ENCODE measurements at places on chromosomes 2 and 18.

DNA sequence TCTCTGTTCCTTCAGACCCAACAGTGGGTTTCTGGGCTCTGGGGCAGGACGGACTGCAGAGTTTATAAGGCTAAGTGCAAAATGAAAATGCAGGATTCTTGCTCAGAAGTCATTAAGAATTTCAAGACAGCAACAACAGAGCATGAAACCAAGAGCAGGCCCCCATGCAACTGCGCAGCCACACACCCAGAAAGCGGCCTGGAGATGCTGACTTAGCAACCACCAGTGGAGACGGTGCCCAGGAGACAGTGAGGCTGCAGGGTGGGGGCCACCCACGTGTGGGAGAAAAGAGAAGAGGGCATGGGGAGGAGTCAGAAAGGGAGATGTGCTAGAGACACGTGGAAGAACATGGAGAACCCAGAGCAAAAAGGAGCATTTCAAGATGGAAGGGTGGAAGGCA lies 66.5 kb downstream of the GALNT14 start:
- H3K4me1 ChIP-seq, result no peaks in the 10 kb centered on the region
- no peak overlapping the region for H3K4me3 ChIP-seq
- no peak for DNase-seq
- H3K36me3 ChIP-seq, result no peaks in the 10 kb centered on the region

- no peak overlapping the region for H3K27ac ChIP-seq
- no peaks in the 10 kb centered on the region for H3K27me3 ChIP-seq
- no peaks in the 10 kb centered on the region for H3K36me3 ChIP-seq
- H3K4me3 ChIP-seq, result no peak overlapping the region
These were observed 13.9 kb downstream of the NOSTRIN start for GRCh38 chr2:168816369-168816768.

DNA sequence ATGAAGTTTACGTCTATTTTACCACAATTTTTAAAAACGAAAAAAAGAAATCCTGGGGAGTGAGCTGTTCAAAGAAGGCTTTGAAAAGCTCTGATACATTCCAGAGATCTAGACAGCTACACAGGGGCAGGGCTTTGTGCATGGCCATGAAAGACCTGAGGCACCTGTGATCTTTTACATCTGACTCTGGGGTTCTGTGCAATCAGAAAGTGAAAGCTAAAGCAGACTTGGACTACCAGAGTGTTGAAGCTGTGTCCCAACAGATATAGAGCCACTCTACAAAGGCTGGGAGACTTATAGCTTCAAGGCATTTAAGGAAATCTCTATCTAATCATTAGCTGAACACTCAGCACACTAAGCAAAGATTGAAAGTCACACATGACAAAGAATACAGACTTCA lies 34.1 kb downstream of the PARD6G start:
- no peak for DNase-seq
- H3K4me1 ChIP-seq, result no peaks in the 10 kb centered on the region
- H3K27me3 ChIP-seq, result no peaks in the 10 kb centered on the region
- H3K36me3 ChIP-seq, result no peaks in the 10 kb centered on the region
- H3K4me3 ChIP-seq, result no peak overlapping the region

DNA sequence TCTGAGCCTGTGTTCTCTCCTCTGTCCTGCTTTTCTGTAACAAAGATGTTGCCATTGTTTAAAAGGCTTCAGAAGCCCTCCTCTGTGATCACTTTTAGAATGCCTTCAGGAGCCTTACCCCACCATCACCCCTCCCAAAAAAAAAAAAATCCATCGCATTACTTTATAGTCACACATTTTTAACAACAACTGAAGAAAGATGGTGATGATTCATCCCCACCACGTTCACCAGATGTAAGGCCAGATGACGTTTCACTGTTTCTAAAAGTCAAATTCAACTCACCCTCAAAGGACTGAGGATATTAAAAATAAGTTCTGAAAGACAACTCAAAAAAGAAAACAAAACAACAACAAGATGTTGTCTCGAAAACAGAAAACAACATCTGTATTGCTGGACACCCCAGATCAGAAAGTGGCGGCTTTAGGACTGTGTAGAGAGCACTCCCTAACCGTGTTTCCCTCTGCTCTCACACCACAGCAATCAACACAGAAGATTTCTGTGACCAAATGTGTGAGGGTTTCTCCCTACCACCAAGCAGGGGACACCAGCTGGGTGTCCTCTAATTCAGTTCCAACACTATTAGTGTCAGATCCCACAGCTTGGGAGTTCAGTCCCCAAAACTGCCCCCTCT lies 61.9 kb upstream of the CREB1 start:
- DNase-seq, result no peak
- H3K27me3 ChIP-seq, result no peaks in the 10 kb centered on the region
- H3K4me3 ChIP-seq, result no peak overlapping the region
- no peaks in the 10 kb centered on the region for H3K36me3 ChIP-seq
- H3K4me1 ChIP-seq, result no peaks in the 10 kb centered on the region

GRCh38 chr2:30756971-30757370 lies 50.3 kb downstream of the CAPN13 start:
- no peak overlapping the region for H3K27ac ChIP-seq
- DNase-seq, result no peak
- H3K4me3 ChIP-seq, result no peak overlapping the region
- H3K4me1 ChIP-seq, result no peaks in the 10 kb centered on the region
- no peaks in the 10 kb centered on the region for H3K27me3 ChIP-seq

DNA sequence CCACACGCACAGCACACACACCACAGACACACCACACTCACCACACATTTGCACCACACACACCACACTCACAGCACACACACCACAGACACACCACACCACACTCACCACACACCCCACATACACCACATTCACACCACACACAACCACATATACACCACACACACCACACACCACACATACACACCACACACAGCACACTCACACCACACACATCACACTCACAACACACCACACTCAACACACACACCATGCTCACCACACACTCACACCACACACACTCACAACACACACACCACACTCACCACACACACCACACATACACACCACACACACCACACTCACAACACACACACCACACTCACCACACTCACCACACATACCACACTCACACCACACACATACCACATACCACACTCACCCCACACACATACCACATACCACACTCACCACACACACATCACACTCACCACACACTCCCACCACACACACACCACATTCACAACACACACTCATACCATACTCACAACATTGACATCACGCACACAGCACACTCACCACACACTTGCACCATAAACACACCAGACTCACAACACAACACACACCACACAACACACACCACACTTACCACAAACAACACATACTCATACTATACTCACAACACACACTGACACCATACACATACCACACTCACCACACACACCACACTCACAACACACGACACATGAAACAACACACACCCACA lies 60.0 kb downstream of the SDC1 start:
- no peaks in the 10 kb centered on the region for H3K4me1 ChIP-seq
- no peak for DNase-seq
- H3K36me3 ChIP-seq, result no peaks in the 10 kb centered on the region
- H3K4me3 ChIP-seq, result no peak overlapping the region
- H3K27me3 ChIP-seq, result peaks cover 14% of the 10 kb centered on the region

DNA sequence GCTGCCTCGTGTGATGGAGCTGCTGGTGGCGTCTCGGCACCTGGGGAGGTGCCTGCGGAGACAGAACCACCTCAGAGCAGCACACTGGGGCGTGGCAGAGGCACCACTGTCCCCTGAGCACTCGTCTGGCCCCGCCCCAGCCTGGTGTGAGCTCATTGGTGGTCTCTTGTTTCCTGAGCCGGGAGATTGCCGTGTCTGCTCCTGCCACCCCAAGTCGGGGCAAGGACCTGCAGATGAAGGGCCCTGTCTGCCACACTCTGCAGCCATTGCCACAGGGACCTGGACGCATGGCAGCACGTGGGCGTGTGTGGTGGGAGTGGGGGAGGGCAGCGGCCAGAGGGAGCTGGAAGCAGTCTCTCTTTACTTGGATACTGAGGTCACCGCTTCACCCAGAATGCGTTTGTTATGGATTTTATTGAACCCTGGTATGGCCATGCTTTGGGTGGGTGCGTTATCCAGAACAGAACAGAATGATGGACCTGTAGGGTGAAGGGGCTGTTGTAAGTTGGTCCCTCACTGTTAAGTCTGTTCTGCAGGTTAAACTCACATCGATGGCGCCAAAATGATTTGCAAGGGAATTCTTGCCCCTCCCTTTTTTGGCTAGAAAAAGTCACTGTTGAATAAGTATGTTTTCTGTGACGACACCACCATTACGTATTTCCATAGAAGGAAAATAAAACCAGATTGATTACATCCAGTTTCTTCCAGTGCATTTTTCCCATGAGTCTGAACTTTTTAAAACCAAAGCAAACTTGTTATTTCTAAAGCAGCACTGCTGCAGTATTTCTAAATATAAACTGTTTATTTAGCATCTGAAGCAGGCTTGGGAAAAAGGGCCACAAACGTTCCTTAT lies 92.0 kb downstream of the USP40 start:
- H3K27ac ChIP-seq, result peak overlapping the region; percentile 70
- peaks cover 70% of the 10 kb centered on the region for H3K36me3 ChIP-seq
- H3K27me3 ChIP-seq, result no peaks in the 10 kb centered on the region
- H3K4me3 ChIP-seq, result no peak overlapping the region

DNA sequence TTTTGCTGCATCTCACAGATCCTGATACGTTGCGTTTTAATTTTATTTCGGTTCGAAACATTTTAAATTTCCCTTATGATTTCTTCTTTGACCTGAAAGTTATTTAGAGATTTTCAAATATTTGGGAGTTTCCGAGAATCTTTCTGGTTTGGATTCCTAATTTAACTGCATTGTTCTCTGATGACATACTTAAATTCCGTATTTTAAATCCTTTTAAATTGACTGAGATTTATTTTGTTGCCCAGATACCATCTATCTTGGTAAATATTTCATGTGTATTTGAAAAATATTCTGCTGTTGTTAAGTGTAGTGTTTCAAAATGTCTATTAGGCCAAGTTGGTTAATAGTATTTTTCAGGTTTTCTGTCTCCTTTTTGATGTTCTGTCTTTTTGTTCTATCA lies 37.7 kb downstream of the MROH2A start:
- H3K27me3 ChIP-seq, result no peaks in the 10 kb centered on the region
- H3K36me3 ChIP-seq, result no peaks in the 10 kb centered on the region
- no peak overlapping the region for H3K27ac ChIP-seq
- no peak overlapping the region for H3K4me3 ChIP-seq
- H3K4me1 ChIP-seq, result no peaks in the 10 kb centered on the region
- DNase-seq, result no peak

- no peak overlapping the region for H3K27ac ChIP-seq
- H3K36me3 ChIP-seq, result no peaks in the 10 kb centered on the region
- DNase-seq, result no peak
- H3K4me3 ChIP-seq, result no peak overlapping the region
- no peaks in the 10 kb centered on the region for H3K27me3 ChIP-seq
These were observed 942.6 kb downstream of the SUCLG1 start for GRCh38 chr2:83516503-83516902.

DNA sequence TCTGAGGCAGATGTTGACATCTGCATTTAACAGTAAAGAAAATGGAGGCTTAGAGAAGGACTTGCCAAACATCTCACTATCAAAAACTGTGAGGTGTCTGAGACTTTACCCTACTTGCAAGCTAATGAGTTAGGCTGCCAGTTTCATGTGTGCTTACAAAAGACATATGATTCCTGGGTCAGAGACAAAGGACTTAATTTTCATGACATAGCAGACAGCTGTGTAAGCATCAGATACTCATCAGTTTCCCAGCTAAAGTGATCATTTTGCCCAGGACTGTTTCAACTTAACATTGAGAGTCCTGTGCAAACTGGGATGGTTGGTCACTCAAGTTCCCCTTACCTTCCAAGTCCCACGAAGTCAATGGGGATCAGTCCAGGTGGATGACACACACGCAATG lies 18.9 kb upstream of the DAPL1 start:
- H3K4me1 ChIP-seq, result peaks cover 4% of the 10 kb centered on the region
- no peak for DNase-seq
- no peak overlapping the region for H3K4me3 ChIP-seq
- H3K36me3 ChIP-seq, result no peaks in the 10 kb centered on the region

DNA sequence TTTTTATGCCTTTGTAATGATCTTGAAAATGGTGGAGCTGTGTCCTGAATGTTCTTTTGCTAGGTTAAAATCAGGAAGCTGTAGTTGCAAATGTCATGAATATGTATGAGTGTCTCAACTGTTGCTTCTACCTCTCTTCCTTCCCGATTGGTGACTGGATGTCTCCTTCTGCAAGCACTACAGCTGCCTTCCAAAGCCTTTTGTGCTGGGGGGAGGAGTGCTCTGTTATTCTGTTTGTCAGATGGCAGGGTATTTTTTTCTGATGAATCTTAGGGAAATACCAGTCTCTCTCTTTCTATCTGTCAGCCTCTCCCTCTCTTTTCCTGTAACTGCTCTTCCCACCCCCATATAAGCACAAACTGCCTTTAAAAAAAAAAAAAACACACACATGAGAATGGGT lies 1396.3 kb upstream of the CELF4 start:
- H3K27me3 ChIP-seq, result no peaks in the 10 kb centered on the region
- no peaks in the 10 kb centered on the region for H3K36me3 ChIP-seq
- no peak for DNase-seq

DNA sequence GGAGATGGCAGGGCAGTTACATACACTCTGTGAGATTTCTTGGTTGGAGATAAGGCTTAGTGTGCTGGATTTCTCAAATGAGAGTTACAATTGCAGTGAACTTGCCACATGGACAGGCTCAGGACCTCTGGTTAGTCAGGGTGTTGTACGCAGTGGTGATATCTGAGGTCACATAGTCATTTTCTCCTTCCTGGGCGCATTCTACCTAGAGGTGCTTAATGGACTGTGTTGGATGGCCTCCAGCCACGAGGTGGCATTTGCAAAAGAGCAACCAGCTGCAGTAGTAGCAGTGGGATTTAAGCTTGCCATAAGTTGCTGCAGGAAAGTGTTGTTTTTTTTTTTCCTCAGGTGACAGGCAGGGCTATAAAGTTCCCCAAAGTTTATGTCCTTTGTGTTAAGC lies 173.8 kb upstream of the TMEM200C start:
- no peak overlapping the region for H3K27ac ChIP-seq
- no peaks in the 10 kb centered on the region for H3K4me1 ChIP-seq
- DNase-seq, result no peak
- H3K36me3 ChIP-seq, result no peaks in the 10 kb centered on the region

DNA sequence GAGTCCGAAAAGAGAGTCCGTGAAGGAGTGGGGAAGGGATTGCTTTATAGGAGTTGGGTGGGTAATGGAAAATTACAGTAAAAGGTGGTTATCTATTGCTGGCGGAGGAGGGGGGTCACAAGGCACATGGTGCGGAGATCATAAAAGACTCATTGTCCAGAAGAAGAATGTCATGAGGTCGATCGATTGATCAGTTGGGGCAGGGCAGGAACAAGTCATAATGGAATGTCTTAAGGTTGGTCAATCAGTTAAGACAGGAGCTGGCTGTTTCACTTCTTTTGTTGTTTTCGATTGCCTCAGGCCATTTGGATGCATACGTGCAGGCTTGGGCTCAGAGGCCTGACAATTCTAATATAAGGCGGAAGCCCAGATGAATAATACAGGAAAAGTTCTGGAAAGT lies 473.0 kb upstream of the TNP1 start:
- no peak overlapping the region for H3K27ac ChIP-seq
- H3K4me1 ChIP-seq, result peaks cover 6% of the 10 kb centered on the region
- H3K27me3 ChIP-seq, result no peaks in the 10 kb centered on the region
- H3K4me3 ChIP-seq, result no peak overlapping the region
- DNase-seq, result no peak
